ENCODE measurements at places on chromosomes 16 and 17.

DNA sequence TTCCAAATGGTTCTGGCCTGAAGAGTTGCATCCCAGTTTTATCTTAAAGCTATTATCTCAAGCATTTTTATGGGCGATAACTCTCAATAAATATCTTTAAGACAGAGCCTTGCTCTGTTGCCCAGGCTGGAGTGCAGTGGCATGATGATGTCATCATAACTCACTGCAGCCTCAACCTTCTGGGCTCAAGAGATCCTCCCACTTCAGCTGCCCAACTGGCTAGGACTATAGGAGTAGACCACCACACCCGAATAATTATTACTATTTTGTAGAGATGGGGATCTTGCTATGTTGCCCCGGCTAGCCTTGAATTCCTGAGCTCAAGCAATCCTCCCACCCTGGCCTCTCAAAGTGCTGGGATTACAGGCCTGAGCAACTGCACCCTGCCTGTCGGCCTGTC lies 26.1 kb upstream of the CYTH1 start:
- no peak for DNase-seq

DNA sequence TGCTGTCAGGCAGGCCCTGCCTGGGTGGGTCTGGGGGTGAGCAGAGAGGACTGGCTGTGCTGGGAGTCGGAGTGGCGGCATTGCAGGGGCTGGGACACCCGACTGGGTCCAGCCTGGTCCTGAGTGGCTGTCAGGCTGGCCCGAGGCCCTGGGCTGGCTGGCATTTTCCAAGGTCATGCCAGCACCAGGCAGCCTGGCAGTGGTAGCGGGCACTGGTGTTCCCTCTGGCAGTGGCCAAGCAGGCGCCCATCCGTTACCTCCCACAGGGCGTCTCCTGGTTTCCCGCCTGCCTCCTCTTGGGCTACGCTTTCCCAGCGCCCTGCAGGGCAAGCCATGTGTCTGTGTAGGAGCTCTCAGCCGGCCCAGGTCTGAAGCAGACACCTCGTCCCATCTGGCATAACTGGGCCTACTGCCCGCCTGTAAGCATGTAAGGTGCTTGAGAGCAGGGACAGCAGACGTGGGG lies 5.7 kb upstream of the PKMYT1 start:
- no peak for DNase-seq

GRCh38 chr16:28974437-28975157 lies at the start of gene SPNS1:
TSS of gene SPNS1 (plus strand) at chr16:28974778. CDS start at chr16:28975152, 374 bp downstream.
- peak; percentile 99 for DNase-seq

GRCh38 chr16:31213342-31213741 lies 577 bp upstream of the TRIM72 start:
- no peak for DNase-seq

DNA sequence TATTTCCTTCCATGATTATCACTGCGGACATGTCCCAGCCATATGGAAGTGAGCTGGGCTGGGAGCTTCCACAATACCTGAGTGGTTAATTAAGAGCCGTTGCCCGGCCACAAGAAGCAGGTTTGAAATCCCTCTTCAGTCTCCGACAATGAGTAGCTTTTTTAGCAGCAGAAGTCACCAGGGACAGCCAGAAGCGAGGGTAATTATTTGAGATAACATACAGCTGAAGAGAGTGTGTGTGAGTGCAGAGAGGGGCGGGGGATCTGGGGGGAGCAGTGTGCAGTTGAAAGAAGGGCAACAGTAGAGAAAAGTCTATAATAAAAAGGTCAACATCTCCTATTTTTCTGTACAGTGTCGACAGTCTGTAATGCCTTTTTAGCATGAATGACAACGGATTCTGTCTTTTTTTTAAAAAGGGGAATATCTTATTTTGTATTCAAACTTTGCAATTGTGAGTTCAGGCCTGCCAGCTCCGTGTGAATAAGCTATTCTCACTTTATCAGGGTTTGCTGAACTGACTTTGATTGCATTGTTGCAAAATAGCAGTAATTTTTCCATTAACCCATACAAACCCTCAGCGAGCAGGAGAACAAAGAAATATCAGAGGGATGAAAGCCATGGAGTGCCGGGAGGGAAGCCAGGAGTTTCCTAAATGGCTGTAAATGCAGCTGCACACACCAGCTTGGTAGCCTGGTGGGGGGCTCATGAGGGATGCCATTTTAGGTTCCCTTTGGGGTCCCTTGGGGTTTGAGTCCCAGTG lies 220.3 kb upstream of the IRX3 start:
- no peak for DNase-seq

GRCh38 chr16:54208237-54208636 lies 78.3 kb downstream of the IRX3 start:
- no peak for DNase-seq

DNA sequence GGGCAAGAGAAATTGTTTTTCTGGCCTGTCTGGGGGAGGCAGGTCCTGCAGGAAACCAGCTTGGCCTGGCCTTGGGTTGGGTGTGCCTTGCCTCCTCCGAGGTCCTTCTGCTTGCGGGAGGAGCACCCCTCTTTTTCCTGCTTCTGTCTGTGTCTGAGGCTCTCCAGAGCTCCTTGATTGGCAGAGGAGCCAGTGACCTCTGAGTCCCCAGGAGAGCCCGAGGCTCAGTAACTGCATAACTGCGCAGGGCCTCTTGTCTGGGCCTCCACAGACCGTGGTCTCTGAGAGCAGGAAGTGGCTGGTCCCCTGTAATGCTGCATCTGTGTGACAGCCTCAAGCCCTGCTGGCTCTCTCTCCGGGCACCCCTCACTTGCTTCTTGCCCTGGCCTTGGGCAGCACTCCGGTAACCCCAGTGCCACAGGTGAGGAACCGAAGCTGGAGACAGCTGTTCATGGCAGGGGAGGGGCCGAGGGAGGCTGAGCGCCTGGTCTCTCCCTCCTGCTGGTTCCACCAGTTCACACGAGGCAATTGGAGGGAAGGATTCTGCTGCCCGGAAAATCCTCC lies 1.6 kb downstream of the CAPN15 start:
- no peak for DNase-seq

- DNase-seq, result no peak
These were observed 5.7 kb upstream of the PHAF1 start for GRCh38 chr16:67104061-67104460.

DNA sequence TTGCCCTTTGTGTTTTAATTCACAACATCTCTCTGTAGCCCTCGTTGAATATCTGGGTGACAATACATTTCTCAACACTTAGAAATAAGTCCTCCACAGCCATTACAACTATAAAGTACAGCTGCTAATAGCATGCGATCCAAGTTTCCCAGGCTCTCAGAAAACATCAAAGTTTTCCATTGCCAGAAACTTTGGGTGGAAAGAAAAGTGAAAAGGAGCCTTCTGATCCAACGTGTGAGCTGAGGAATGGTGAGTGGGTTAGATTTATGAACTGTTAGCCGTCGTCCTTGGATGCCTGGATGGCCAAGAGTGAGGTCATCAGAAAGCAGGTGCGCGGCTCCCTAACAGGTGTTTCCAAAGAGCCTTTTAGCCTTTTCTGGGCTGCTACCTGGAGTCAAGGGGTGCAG lies 258.0 kb downstream of the PMP22 start:
- DNase-seq, result no peak

DNA sequence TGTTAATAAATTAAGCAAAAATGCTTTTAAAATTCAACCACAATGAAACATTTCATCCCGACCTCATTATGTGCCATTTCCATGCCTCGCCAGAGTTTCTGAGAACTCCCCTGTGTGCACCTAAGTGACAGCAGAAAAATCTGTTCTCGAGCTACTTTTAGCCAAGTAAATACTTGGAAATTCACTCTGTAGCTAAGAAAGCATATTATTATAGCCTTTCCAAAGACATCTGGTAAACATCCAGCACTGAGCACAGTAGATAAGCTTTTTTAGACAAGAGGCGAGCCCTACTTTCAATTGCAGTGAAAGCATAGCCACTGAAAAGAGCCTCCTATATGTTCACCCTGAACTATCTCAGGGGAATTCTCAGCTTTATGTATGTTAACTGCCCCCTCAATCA lies 242.8 kb upstream of the PSMD7 start:
- DNase-seq, result no peak

- DNase-seq, result no peak
These were observed 4.1 kb upstream of the TBX2 start for GRCh38 chr17:61395409-61395982.

DNA sequence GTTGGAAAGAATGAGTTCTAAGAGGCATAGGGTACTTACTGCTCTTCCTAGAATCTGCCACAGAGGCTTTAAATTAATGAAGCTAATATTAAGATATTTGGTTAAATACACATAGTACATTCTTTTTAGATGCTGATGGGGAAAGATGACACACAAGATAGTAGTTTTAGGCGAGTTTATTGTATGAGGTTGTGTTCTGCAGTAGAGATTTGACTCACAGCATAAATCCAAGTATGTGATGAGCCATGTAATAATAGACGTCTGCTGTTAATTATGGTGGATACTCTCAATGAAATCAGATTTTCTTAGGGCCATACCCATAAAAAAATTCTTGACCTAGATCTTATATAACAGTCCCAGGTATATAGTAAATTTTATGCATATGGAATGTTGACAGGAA lies 8.0 kb downstream of the TNRC6C start:
- DNase-seq, result no peak

DNA sequence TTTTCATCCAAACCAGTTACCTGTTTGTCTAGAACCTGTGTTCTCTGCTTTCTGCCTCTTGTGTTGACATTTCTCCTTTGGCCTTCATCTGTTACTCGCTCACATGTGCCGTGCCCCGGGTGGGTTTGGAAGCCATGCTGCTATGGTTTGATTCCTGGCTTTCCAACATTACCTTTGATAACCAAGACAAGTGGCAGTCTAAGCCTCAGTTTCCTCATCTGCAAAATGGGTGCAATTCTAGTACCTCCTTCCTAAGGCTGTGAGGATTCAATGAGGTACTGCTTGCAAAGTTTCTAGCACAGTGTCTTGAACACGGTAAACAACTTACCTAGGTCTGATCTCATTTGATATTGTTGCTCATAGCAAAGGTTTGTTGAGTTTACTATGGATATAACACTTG lies 665.0 kb downstream of the WWOX start:
- DNase-seq, result no peak
